ENCODE measurements at places on chromosomes 7 and 10.
A peak's percentile ranks its signal among the peaks of the same experiment; 100 is the strongest.

GRCh38 chr7:157410831-157411556, 74.2 kb downstream of the DNAJB6 start:
- no peak for DNase-seq

DNA sequence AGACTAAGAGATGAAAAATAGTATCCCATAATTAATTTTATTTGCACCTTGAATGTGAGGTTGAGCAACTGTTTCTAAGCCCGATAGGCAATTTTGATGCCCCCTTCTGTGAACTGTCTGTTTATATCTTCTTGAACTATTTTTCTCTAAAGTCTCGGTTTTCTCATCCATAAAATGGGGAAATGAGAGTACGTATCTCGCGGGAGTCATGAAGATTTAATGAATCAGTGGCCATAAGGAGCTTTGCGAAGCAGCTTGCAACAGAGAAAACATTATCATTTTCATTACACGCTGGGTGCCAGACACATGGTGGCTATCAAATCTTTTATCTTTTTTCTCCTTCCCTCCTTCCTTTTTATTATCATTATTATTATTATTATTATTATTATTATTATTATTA, 108.1 kb upstream of the CARD11 start:
- no peak for DNase-seq

DNA sequence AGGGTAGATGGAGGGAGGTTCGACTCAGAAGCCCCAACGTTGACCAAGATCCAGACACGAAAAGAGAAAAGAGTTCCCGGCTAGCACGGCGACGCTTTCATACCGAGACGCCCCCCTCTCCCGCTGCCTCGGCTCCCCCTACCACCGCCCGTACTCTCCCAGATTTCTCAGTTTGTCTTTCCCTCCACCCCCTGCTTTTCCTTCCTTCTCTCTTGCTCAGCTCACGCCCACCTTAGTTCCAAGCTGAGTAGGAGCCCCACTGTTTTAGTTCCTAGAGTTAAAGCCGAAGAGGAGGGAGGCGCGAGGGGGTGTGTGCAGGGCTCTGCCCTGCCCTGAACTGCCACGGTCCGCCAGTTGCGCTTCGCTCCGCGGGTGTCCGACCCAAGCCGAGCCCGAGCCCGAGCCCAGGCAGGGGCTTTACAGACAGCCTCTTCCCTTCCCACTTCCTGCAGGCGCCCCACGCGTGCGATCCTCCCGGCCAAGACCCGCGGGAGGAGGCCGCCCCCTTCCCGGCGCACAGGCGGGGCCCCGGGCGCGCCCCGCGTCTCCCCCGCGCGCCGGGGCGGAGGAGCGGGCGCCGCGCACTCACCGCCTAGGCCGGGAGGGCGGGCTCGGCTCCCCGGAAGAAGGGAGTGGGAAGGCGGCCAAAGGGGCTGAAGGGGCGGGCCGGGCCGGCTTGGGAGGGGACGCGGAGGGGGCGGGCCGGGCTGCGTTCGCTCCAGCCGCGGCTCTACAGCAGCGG, at the start of gene EPHB6:
EPHB6 (plus strand) TSS at position 705 of the 742 bp plus-strand sequence. CDS start 8,152 bp downstream, outside the sequence.
- DNase-seq, result peak; percentile 76

DNA sequence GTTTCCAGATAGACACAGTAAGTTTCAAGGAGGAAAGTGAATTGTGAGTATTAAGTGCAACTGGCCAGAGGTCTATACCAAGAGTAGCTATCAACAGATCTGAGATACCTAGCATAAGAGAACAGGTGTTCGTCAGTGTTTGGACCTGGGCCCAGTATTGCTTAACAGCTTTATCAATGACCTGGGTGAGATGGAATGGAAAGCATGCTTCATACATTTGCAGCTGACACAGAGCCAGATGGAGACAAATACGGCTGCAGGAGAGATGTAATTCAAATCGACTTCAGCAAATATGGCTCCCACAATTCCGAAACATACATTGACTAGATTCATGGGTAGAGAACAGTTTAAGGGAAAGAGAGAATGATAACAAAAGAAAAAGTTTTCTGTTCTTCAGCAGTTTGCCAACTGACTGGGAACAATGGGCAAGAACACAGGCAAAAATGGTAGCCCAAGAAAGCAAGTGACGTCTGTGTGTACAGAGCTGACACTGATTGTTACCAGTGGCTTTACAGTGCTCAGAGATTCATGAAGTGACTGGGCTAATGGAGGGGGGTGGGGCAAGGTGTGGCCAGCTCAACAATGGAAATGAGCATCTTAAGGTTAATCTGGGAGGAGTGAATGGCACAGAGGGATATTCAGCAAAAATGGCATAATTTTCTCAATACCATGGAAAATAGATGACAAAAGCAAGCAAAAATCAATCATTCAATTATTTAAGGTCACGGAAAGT, 28.0 kb upstream of the COBL start:
- peak; percentile 92 for DNase-seq

DNA sequence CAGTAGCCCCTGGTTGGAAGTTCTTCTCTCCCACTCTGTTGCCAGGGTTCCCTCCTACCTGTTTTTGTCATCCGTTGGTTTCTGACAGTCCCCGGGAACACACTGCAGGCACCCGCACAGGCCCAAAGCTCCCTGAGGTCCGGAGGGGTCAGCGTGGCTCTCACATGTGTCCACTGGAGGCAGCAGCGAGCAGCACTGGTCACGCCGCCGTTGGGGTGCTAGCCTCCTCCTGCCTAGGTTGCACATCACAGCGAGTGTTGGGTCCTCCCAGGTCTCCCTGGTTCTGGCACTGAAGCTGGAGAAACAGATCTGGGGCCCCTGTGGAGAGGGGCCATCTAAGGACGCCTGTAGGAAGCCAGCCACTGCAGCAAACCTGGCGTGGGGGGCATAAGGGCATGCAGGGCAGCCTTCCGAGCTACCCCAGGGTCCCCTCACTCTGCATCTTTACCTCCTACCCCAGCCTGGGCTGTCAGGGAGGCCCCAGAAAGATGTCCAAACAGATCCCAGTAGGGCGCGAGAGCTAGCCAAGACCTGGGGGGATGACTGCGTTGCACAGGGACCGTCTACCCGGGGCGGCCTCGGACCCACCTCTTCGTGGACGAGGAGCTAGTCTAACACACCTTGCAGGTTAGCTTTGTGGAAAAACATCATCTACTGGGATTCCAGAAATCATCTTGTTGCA, 28.9 kb downstream of the LRRC27 start:
- no peak for DNase-seq

DNA sequence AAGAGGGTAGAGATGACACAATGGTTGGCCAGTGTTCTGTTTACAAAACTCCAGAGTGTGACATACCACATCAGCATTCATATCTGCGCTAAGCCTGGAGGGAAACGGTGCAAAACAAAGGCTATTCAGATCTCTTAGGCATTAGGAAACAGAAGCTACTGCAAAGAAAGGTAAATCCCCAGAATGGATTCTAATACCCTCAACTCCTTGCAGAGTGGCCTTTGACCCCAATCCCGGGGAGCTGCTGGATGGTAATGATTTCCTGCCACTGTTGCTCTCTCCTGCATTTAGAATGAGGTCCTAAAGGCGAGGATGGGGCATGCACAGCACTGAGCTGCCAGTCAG, 65.2 kb downstream of the AOAH start:
- DNase-seq, result no peak

GRCh38 chr10:26792758-26793495, 67.8 kb downstream of the ABI1 start:
- DNase-seq, result no peak

GRCh38 chr10:33773253-33773573, 438.7 kb upstream of the NRP1 start:
- DNase-seq, result peak; percentile 17

DNA sequence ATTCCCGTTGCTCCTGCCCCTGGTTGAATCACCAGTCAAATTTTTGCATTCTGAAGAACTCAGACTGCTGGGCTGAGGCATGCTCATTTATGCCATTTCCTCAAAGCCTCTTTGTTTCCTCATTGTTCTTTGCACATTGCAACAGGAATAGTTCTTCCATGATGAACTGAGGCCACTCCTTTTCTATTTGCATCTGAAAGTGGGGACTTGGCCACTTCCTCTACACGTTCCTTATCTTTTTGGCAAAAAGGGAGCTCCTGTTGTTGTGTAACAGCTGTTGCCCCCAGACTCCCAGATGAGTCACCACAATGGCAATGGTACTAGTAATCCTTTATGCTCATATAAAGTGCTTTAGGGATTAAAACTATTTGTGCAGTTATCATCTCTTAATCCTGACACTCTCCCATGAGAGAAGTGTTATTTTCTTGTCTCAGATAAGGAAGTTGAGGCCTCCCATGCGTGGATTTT, 20.1 kb upstream of the ITPRID1 start:
- DNase-seq, result no peak

DNA sequence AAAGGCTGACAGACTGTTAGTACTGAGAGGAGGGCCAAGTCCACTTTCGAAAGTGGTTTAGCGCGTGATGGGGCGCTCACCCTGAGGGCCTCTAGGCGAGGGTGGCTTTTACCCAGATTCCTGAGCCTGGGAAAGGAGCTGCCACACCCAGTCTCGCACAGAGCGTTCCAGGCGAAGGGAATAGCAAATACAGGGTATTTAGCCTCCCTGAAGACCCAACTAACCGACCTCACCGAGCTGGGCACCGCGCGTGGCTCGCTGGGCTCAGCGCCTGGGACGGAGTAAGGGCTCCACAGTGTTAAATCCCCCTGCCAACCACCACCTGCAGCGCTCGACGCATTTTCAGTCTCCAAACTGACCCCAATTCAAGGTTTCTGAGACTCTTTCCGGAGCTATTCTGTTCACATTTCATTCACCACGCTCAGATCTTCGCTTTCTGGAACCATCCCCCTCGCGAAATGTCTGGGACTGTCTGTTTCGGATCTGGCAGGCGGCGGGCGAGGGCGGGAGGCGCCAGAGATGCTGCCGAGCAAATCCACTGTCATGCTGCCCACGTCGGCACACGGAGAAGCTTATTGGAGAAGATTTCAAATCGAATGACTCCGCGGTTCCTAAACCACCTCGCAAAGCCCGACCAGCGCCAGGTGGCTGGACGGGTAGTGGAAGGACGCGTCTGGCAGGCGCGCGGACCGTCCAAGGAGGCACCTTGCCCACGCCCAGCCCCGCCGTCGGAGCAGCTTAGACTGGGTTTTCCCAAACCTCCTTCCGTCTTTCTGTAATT, 1.4 kb upstream of the OSBPL3 start:
- peak; percentile 44 for DNase-seq

DNA sequence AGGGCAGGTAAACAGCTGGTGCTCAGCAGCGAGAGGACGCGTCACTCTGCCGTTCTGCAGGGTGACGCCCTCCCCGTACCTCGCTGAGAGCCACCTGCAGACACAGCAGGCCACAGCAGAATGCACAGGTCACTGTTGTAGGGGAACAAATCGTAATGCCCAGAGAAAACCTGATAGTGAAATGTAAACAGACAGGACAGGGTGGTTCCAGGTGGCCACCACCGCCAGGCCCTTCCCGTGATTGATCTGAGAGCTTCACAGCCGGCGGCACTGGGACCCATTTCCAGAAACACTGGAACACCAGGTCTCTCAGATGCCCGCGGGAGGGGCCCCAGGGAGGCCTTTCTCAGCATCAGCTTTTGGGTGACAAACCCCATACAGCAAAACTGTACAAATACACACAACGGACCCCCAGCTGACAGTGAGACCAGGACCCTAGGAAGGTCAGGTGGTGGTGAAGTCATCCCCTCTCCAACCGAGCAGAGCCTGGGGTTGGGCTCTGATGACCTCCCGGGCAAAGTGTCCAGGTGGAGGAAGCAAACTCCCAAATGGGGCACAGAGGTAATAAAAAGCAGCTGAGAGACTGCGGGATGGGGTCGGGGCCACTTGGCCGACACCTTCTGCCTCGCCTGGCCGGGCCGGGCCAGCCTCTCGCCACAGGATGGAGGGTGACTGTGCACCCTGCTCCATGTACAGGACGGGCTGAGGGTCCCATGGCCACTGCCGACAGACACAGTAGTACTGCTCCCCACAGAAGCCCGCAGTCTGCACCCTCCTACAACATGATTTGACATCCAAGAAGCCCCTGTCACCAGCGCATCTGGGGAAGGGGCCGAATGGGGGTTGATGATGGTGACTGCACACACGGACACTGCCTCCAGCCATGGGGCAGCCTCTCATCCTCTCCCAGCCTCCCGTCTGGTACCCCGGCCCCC, 4.6 kb downstream of the BHLHA15 start:
- DNase-seq, result peak; percentile 31

GRCh38 chr10:5466451-5467206, 32.7 kb downstream of the CALML5 start:
- DNase-seq, result peak; percentile 80

DNA sequence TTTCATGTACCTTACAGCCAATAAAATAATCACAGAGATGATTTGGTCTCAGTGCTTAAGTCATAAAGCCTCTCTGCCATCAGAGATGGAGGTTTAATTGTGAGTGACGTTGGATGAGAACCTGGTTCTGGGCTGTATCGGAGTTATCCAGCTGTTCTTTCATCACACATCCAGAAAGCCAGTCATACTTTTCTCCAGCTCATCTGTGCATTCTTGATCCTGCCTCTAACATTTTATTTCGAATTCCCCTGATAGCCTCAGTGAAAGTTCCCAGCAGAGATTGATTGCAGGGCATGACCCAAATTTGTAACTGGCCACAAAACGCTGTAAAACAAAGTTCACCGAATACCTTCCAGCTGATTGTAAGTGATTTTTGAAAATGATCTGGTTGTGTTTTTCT, 212.6 kb upstream of the HABP2 start:
- DNase-seq, result no peak

GRCh38 chr7:112982441-112983063, 104.1 kb downstream of the GPR85 start:
- DNase-seq, result no peak

Measured in mucosa of gallbladder (tissue), 1 donor.